Lung (tissue), 17 donors: ENCODE measurements at places on chromosomes 12 and 14. TPM values are rescaled to one million over a fixed set of nuclear protein-coding genes. Genes with fewer than 3 reads are reported as not detected.

Gene APOLD1
- total RNA-seq = 22.9 TPM

GRCh38 chr14:90381011-90381786 is 15.6 kb upstream of the CALM1 start:
- no peak overlapping the region for H3K4me3 ChIP-seq
- no peaks in the 10 kb centered on the region for H3K36me3 ChIP-seq
- DNase-seq = peak; percentile 46
- peak overlapping the region; percentile 96 for H3K27ac ChIP-seq

DNA sequence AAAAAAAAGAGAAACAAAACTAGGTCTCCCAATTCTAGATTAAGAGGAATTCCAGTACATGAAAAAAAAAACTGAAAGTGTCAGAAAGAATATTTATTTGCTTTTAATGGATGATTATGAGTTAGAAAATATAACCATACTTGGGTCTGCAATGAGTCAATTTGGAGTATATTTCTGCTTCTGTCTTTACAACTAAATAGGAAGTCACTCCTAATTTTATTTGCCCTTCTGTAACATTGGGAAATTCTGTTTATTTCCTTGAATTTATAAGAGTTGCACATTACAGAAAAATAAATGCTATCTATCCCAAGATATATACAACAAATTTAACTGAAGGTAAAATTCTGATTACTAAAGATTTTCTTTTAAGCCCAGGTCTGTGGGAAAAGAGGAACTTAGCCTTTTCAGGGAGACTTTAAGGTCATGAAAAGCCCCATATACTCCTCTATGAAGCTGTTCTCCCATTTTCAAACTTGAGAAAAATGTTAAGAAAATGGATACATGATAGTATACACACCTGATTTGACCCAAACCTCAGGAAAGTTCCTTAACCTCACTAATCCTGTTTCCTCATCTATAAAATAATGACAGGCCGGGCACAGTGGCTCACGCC is 7.2 kb downstream of the SINHCAF start:
- no peak overlapping the region for H3K4me3 ChIP-seq
- no peaks in the 10 kb centered on the region for H3K27me3 ChIP-seq
- peaks cover 16% of the 10 kb centered on the region for H3K4me1 ChIP-seq
- no peak for DNase-seq
- no peak overlapping the region for H3K27ac ChIP-seq

Gene CACNA2D4
- total RNA-seq = 12.6 TPM

- H3K4me3 ChIP-seq = no peak overlapping the region
- DNase-seq = no peak
- peaks cover 9% of the 10 kb centered on the region for H3K4me1 ChIP-seq
- H3K36me3 ChIP-seq = no peaks in the 10 kb centered on the region
Observed at GRCh38 chr14:49193332-49194065, 392.7 kb downstream of the RPS29 start.

Gene ZNF84
- 16.8 TPM for total RNA-seq

Gene RNASE7
- total RNA-seq = not detected

- no peaks in the 10 kb centered on the region for H3K4me1 ChIP-seq
- no peaks in the 10 kb centered on the region for H3K36me3 ChIP-seq
- no peak overlapping the region for H3K4me3 ChIP-seq
- H3K27ac ChIP-seq = no peak overlapping the region
Observed at GRCh38 chr12:62021808-62022207, 238.4 kb upstream of the USP15 start.

Gene ERO1A
- total RNA-seq = 88.7 TPM

Gene NANOG
- total RNA-seq = 0.49 TPM

GRCh38 chr14:21408147-21408546 is 24.3 kb upstream of the SUPT16H start:
- no peak overlapping the region for H3K4me3 ChIP-seq
- DNase-seq = no peak
- H3K4me1 ChIP-seq = no peaks in the 10 kb centered on the region
- H3K36me3 ChIP-seq = peaks cover 80% of the 10 kb centered on the region

- DNase-seq = no peak
- no peak overlapping the region for H3K27ac ChIP-seq
- no peaks in the 10 kb centered on the region for H3K27me3 ChIP-seq
- H3K36me3 ChIP-seq = peaks cover 12% of the 10 kb centered on the region
- H3K4me3 ChIP-seq = no peak overlapping the region
Observed at GRCh38 chr12:53173085-53173715, 7.3 kb upstream of the ZNF740 start.

Gene CAPRIN2
- total RNA-seq = 17.4 TPM

Gene CYP27B1
- total RNA-seq = 2.9 TPM

Gene ISM2
- not detected for total RNA-seq

GRCh38 chr14:100529561-100530031 is 57.6 kb downstream of the BEGAIN start:
- H3K36me3 ChIP-seq = peaks cover 3% of the 10 kb centered on the region
- H3K27me3 ChIP-seq = no peaks in the 10 kb centered on the region
- H3K4me1 ChIP-seq = no peaks in the 10 kb centered on the region
- H3K27ac ChIP-seq = no peak overlapping the region
- H3K4me3 ChIP-seq = no peak overlapping the region
- no peak for DNase-seq

DNA sequence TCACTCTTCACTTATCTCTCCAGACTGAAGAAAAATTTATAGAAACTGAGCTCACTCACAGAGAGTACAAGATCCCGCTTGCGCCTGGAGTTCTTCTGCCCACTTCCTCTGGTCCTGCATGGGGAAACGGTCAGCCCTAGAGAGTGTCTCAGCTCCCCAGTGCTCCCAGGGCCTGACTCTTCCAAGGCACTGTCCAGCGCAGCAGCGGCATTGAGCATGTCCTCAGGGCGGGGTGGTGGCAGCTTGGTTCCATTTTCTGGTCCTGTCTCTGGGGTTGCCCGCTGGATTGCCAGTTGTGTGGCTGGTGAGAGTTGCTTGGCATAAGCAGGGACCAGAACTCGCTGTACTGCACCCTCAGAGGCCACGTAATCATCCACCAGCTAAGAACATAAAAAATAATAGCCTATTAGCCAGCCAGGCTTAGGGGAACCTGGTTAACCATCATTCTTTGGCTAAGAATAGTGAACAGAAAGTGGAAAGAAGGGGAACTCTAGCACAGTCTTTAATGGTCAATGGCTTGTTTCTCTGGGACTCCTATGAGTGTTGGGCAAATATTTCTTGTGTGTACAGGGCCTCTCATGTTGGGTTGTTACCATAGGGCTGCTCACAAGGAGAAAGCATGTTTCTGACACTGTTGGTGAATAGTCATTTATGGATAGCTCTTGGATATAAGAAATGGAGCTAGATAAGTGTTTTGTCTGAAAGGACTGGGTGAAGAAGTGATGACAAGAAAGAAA is 13.7 kb upstream of the AJUBA start:
- H3K27ac ChIP-seq = peak overlapping the region; percentile 61
- H3K4me1 ChIP-seq = no peaks in the 10 kb centered on the region
- peaks cover 9% of the 10 kb centered on the region for H3K36me3 ChIP-seq
- no peak overlapping the region for H3K4me3 ChIP-seq
- DNase-seq = no peak
- no peaks in the 10 kb centered on the region for H3K27me3 ChIP-seq

- DNase-seq = no peak
- H3K36me3 ChIP-seq = no peaks in the 10 kb centered on the region
- no peaks in the 10 kb centered on the region for H3K27me3 ChIP-seq
- H3K4me3 ChIP-seq = no peak overlapping the region
- H3K27ac ChIP-seq = no peak overlapping the region
Observed at GRCh38 chr12:109440851-109441490, 36.1 kb downstream of the KCTD10 start.

GRCh38 chr12:4356041-4356327 is 23.5 kb downstream of the FGF23 start:
- no peak overlapping the region for H3K4me3 ChIP-seq
- H3K36me3 ChIP-seq = peaks cover 7% of the 10 kb centered on the region
- no peak overlapping the region for H3K27ac ChIP-seq
- H3K4me1 ChIP-seq = no peaks in the 10 kb centered on the region

DNA sequence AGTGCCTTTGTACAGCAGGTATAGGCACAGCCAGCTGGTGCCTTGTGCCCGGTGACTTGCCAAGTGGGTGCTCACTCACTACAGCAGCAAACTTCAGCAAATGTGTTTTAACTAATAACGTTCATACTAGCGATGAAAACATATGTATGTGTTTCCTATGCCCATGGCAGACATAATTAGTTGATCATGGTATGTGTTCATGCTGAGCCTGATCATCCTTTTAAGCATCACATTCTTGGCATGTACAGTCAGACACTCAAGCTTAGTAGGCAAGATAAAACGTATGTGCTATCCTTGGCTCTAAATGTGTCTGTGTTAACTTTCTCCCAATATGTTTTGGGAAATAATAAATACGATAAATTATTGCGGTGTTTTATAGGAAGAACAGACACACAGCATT is 55.6 kb downstream of the RASSF8 start:
- H3K4me3 ChIP-seq = no peak overlapping the region
- no peak for DNase-seq

DNA sequence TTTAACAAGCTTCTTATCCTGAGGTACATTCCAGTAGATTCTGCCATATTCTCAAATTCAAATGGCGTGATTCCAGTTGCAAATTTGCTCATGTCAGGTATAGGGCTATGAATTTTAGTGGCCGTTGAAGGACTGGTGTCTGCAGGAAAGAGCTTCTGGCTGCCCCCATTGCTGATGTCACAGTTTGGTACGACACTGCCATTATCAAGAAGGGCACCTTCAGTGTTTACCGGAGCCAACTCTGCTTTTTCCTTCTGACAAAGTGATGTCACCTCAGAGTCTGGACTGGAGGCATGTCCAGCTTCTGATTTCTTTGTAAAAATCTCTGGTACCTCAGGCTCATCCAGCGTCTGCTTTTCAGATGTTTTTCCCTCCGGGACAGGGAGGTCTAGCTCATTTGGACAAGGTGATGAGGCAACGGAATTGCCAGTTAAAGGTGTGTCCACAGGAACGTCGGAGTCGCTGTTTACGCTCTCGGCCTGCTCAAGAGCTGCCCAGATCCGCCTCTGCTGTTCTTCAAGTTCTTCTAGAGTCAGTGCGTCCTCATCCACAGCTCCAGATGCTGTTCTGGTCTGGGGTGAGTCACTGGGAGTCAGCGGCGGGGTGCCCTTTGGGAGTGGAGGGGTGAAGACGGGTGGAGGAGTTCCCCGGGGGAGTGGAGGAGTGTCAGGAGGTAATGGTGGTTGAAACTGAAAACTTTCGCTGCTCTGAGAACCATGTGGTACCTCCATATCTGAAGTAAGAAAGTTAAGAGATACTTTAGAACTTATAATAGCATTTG is 27.0 kb downstream of the ZCCHC8 start:
- no peaks in the 10 kb centered on the region for H3K27me3 ChIP-seq
- no peaks in the 10 kb centered on the region for H3K4me1 ChIP-seq

DNA sequence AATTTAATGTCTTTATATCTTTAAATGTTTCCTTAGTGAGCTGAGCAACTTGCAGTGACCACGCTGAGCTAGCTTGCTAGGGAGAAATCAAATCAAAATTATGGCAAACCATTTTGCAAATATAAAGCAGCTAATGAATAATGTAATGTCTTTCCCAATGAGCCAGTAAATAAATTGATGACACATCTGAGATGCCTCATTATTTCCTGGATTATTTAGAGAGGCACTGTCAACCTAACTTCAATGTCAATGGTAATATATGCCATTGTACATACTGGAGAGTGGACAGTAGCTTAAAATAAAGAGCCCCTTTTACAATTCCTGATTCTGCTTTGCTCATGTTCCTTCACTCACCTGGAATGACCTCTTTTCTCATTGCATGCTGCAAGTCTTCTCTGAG is 182.6 kb downstream of the PHLDA1 start:
- no peak overlapping the region for H3K4me3 ChIP-seq
- no peak for DNase-seq
- H3K27me3 ChIP-seq = no peaks in the 10 kb centered on the region
- no peak overlapping the region for H3K27ac ChIP-seq
- peaks cover 16% of the 10 kb centered on the region for H3K4me1 ChIP-seq
- H3K36me3 ChIP-seq = no peaks in the 10 kb centered on the region

DNA sequence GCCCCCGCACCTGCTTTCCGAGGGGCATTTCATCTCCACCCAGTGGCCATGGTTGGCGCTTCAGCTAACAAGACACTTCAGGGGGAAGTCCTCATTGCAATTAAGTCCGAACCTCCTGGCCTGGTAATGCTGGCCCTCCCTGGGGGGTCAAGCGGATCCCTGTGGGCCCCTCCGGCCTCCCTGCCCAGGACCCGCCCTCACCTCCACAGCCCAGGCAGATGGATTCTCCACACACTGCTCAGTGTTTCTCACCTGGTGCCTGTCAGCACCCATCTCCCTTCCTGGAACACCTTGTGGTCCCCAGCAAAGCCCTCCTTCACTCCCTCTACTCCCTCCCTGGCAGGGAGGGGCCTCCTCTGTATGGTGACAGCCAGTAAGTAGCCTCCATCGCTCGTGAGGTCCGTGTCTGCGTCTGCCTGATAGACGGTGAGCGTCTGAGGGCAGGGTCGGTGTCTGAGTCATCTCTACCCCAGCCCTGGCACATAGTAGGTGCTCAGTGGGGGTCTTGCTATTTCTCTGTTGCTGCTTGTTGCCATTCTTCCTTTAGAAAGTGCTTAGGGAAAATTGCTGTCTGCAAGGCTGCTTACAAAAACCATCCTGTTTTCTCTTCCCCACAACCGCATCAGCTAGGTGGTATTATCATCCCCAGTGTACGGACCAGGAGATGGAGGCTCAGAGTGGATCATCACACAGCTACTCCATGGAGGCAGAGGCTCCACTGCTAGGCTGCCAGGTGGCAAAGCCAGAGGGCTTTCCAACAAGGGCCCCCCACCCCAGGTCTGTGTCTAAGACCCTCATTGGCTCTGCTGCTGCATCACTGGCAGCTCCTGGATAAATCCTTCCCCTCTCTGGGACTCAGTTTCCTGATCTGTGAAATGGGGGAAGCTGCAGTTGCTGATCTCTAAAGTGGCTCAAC is 39.7 kb upstream of the EML1 start:
- no peaks in the 10 kb centered on the region for H3K36me3 ChIP-seq
- peak overlapping the region; percentile 44 for H3K27ac ChIP-seq
- H3K4me3 ChIP-seq = no peak overlapping the region
- H3K27me3 ChIP-seq = no peaks in the 10 kb centered on the region
- no peak for DNase-seq

GRCh38 chr12:5102261-5102789 is 58.6 kb downstream of the KCNA5 start:
- H3K27ac ChIP-seq = no peak overlapping the region
- no peaks in the 10 kb centered on the region for H3K4me1 ChIP-seq
- no peaks in the 10 kb centered on the region for H3K27me3 ChIP-seq
- no peak overlapping the region for H3K4me3 ChIP-seq
- no peak for DNase-seq

- no peak overlapping the region for H3K4me3 ChIP-seq
- no peaks in the 10 kb centered on the region for H3K27me3 ChIP-seq
- H3K36me3 ChIP-seq = no peaks in the 10 kb centered on the region
- no peak overlapping the region for H3K27ac ChIP-seq
Observed at GRCh38 chr14:37253905-37254304, 56.2 kb downstream of the MIPOL1 start.

Gene MRPL51
- total RNA-seq = 34.5 TPM

GRCh38 chr12:107670999-107671643 is 14.5 kb upstream of the PWP1 start:
- no peak overlapping the region for H3K4me3 ChIP-seq
- H3K36me3 ChIP-seq = no peaks in the 10 kb centered on the region
- H3K27me3 ChIP-seq = no peaks in the 10 kb centered on the region
- no peak for DNase-seq
- no peak overlapping the region for H3K27ac ChIP-seq
